ENCODE measurements at places on chromosomes 13 and 19.
A peak's percentile ranks its signal among the peaks of the same experiment; 100 is the strongest.

GRCh38 chr19:19305696-19306095 is 14.6 kb downstream of the SUGP1 start:
- no peak for DNase-seq

GRCh38 chr19:40650749-40651305 is 39.6 kb downstream of the NUMBL start:
- DNase-seq: no peak

- DNase-seq: no peak
Measured at GRCh38 chr13:94952787-94953186, 240.4 kb upstream of the SOX21 start.

DNA sequence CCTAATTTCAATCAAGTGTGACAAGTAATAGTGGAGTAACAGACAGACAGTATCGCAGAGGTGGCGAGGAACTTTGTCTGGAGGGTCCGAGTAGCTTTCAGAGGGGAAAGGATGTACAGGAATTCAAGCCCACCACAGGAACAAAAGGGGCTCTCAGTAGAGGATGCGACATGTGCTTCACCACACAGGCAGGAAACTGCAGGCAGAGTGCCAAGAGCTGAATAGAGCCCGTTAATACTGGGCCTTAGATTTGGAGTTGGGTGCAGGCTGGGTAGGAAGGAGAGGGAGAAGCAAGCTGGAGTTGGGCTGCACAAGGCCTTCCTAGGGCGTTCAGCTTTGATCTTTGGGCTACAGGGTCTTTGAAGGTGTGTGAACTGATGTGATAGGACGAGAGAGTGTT is 1.2 kb downstream of the CCDC70 start:
- DNase-seq: no peak

- DNase-seq: no peak
Measured at GRCh38 chr13:46663206-46664037, 110.5 kb downstream of the LRCH1 start.

- no peak for DNase-seq
Measured at GRCh38 chr19:3084943-3085342, 9.2 kb upstream of the GNA11 start.

DNA sequence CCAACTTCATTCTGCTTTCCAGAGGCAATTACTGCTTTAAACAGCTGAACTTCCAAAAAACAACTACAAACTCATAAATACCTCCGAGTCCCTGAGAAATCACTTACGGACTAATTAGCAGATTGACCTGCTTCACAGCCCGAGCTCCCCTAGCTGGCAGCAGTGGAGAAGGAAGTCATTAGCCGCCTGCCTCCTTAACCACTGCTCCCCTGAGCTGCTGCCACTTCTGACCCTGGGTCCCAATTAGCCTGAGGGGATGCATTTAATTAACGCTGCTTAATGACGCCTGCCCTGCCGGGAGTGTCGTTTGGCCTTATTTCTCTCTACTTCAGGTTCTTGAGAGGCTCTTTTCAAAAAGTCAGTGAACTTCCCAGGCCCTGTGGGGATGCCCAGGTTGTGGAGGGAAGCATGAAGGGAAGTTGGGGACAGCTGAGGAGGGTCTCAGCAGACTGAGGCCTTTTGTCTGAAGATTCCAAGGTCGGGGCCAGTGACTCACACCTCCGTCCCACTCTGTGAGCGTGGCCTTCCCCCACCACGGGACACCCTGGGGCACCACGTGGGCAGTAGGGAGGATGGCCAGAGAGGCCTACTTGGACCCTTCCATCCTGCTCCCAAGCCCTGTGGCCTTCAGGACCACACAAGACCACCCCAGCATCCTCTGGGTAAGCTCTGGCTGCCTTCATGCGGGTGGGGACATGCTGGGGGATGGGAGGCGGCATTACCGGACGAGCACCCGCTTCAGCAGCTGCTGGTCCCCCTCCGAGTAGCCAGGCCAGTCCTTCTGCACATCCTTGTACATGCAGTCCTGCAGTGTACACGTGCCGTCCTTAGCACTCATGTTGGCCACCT is 19.8 kb upstream of the ISYNA1 start:
- no peak for DNase-seq

DNA sequence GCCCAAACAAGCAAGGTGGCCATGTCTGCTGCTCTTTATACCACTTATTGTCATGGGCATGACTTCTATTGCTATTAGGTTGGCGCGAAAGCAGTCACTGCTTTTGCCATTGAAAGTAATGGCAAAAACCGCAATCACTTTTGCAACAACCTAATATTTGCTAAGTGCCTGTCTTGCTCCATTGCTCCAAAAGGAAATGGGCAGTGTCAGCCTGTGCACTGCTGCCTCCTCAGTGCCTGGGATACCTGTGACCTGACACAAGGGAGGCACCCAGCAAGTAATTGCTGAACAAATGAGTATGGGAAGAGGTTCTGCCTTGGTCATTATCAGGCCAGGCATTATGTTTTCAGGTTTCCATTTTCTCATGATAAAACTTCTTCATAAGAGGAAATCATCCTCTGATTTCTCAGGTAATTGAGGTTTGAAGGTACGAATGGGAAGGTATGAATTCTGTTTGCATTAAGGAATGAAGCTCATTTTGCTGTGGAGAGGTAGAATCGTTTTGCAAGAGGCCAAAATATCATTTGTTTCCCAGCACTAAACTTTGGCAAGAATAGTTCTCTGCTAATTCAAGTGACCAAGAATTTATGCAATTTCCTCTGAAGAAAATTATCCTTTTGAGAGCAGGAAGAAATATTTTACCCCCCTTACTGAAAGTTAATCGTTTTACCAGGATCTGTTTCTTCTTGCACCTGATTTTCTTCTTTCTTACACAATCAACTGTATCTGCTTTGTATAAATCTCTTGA is 128.4 kb upstream of the SPRY2 start:
- DNase-seq: no peak

GRCh38 chr13:30240608-30241007 is 66.7 kb downstream of the KATNAL1 start:
- DNase-seq: no peak

DNA sequence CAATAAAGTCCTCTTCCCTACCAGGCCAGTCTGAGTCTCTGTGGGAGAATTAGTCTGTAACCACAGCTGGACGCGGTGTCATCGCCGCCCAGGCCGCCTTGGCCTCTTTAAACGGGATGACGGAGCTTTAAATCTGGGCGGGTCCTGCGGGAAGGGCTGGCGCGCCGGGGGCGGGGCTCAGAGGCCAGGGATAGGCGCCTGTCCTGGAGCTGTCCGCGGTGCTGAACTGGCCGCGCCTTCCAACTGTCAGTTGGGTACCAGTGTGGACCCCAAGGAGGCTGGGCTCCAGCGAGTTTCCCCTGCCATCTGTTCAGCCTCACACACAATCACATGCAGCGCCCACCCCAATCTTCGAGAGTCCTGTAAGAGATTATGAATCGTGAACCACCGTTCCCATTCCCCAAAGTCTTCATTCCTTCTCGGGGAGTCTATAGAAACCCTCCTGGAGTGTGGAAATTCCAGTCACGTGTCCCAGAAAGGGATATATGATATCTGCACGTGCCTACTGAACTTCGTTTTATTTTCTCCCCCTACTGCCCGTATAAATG is 11.5 kb downstream of the APLP1 start:
- DNase-seq: peak; percentile 70

GRCh38 chr13:47480121-47480520 is 521.0 kb downstream of the SUCLA2 start:
- no peak for DNase-seq

DNA sequence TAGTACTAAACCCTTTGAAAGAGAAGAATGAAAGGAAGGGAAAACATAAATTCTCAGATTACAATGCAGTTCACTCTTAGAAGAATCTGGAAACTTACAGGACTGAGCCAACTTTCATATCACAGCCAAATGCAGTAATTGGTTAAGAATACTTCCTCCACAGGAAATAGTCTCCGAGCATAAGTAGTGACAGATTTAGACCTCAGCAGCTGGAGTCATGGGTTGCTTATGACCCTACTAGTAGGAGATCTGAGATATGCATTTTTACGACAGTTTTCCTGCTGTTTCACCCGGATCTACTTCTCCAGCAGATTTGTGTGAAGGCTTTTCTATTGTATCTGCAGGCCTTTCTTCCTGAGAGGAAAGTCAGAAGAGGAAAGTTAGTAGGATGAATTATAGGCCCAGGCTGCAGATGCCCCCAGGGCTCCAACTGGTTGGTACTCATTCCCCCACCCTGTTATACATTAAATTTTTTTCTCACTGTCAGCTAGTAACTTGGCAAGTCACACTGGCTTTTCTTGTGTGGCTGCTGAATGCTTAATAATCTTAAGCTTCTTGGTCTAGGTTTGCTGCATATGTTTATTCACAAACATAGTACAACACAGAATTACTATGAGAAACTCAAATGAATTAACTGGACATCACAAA is 1241.5 kb upstream of the MIR17HG start:
- no peak for DNase-seq

DNA sequence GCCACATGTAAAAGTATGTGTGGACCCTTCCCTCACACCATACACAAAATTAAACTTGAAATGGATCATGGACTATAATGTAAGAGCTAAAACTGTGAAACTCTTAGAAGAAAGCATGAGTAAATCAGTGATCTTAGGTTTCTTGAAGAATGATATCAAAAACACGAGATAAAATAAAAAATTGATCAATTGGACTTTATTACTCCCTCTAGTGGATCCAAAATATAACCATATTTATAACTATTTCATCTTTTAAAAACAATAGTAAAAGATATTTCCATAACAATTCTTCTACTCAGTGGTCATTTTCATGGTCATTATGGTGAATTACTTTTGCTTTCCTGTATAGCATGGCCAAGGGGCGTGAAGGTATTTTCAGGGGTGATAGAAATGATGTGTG is 174.6 kb upstream of the LSM14A start:
- DNase-seq: no peak

- DNase-seq: peak; percentile 87
Measured at GRCh38 chr19:48469289-48469881, at the start of gene CYTH2. Gene CYTH2, plus strand, starts transcription at chr19:48469369. Its CDS starts 139 bp downstream, at chr19:48469508.

DNA sequence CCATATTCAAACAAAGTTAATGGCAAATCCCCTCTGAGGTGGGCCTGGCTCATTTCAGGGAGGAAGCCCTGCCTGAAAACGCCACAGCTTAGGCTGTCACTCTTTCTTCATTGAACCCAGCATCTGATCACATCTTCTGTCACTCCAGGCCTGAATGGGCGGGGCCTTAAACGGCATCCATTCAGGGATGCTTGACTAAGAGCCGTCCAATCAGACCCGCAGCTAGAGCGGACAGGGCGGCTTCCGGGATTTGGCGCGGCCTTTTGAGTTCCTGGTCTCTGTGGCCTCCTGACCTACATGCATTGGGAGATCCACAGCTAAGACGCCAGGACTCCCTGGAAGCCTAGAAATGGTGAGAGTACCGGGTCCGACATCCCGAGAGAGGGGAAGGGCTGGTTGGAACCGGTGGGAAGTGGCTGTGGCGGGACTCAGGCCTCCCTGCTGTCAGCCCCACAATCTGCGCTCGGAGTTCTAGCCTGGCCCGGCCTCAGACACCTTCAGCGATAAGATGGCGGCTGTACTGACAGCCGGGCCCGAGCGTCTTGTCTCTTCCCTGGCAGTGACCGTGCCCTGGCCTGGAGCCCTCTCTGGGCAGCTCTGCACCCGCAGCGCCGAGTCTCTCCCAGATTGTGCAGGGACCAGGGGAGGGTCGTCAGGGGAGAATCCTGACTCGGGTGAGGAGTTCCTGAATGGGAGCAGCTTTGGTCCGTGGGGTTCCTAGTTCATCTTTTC is at the start of gene ZNF723:
TSS of gene ZNF723 (plus strand) at position 261 of the 732 bp plus-strand sequence. CDS start at position 350, 89 bp downstream.
- no peak for DNase-seq

- DNase-seq: no peak
Measured at GRCh38 chr13:41015920-41016319, 3.2 kb downstream of the ELF1 start.

- DNase-seq: no peak
Measured at GRCh38 chr13:103104340-103104739, 38.1 kb upstream of the SLC10A2 start.

DNA sequence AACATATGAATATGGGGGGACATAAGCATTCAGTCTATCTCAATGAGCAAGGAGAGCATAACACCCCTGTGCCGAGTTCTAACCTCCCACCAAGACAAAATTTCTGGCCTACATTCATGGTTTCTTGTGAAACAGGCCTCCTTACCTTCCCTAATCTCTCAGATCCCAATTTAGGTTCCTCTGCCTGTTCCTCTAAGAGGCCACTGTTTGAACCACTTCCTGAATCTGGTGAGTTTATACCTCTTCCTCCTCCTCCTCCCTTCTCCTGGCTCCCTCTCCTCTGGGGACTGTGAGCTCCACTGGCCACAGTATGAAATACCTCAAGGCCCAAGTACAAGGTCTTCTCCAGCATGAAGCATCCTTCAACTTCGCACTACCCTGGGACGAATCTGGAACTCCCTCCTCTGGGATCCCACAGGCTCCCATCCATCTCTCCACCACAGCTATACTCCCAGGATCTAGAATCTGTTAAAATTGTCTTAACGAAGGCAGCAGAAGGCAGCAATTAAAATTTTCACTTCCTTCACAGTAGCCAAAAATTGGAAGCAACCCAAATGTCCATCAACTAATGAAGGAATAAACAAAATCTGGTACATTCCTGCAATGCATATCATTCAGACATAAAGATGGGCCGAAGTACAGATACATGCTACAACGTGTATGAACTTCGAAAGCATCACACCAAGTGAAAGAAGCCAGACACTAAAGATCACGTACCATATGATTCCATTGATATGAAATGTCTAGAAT is 7.8 kb upstream of the SIGLECL1 start:
- no peak for DNase-seq

DNA sequence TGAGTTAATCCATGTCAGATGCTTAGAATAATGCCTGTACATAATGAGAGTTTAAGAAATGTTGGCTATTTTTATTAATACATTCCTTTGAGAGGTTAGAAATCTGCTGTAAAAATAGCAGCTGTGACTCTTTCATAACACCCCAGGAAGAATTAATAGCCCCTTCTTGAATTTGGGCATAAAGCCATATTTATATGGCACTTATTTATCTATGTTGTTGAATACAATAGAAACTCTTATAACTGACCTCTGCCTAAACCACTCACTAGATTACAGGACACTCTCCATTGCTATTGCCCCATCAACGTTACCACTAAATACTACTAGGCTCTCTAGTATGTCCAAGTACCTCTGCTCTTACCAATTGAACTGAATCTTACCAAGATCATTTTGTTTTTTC is 16.3 kb downstream of the NEK5 start:
- DNase-seq: no peak

DNA sequence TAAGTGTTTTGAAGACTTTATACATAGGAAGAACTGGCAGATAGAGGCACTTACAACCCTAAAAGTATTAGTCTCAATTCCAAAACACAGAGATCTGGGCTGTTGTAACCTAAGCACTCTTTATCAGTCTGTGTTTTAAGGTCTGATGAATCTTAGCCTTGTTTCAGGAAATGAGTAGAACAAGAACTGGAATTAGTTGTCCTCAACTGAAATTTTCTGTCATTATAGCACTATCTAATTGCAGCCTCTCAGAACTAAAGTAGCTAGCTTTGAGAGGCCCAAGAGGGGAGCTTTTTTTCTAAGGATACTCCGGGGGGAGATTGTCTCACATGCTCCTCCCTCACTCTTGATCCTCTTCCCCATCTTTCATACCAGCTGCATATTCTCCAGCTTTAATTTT is 13.1 kb downstream of the HNRNPM start:
- no peak for DNase-seq

Data from ovary (tissue), 10 donors.